Osteoblast (primary cell): ENCODE measurements at places on chromosomes 12 and 14.

- DNase-seq, result no peak
These were observed 44.8 kb upstream of the ACSM4 start for GRCh38 chr12:7259060-7259459.

- no peak for DNase-seq
These were observed 11.2 kb downstream of the CD9 start for GRCh38 chr12:6211421-6211869.

DNA sequence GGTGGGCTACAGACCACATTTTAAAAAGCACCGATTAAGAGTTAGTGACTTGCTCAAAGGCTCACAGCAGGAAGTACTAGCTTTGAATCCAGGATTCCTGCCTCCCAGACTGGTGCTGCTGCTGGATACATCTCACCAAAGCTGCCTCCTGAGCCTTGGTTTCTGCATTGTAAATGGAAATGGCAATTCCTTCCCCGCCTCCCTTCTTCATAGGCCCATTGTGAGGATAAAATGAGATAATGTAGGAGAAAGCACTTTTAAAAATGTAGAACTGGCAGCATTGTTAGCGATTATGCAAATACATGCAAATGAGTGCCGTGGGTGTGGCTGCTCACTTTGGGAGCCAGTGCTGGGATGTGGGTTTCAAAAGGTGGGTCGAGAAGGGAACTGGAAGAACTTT, 15.4 kb downstream of the PDE1B start:
- DNase-seq, result no peak

DNA sequence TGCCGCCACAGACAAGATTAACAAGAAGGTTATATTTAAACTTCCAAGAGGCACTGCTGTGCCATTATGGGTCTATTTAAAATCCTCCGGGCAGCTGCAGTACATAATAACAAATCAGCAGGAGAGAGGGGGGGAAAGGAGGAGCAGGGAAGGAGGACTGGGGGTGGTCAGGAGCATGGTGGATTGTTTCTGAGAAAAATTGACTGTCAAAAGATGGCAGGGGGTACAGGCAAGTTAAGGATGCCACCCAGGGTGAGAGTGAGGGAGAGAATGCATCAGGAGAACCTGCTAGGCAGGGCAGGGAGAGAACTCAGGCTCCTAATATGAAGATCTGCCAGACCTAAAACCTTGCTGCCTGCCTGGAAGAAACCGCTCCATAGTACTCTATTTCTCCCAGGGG, 181.8 kb downstream of the GRIN2B start:
- DNase-seq, result no peak

GRCh38 chr12:12645485-12645884, 33.8 kb downstream of the CREBL2 start:
- DNase-seq, result peak; percentile 42

- DNase-seq, result no peak
These were observed 18.1 kb upstream of the DUSP6 start for GRCh38 chr12:89370421-89370831.

DNA sequence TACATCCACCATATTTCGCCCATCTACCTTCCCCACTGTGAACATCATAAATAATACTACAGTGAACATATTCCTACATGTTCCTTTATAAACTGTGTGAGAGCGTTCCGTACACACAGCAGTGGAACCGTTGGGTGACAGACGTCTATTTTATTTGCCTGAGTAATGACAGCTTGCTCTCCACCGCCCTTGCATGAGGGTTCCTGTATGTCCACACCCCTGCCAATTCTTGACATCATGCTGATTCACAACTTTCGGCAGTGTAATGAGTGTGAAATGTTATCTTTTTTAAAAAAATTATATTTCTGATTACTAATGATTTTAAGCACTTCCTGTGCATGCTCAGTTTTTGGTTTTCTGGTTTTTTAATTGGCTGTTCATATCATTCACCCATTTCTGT, 4.3 kb upstream of the RAD52 start:
- DNase-seq, result peak; percentile 86

- DNase-seq, result no peak
These were observed 9.6 kb upstream of the FOXG1 start for GRCh38 chr14:28756884-28757570.

GRCh38 chr14:74836251-74836960, 39.5 kb downstream of the PROX2 start:
- DNase-seq, result no peak

- DNase-seq, result no peak
These were observed 759.2 kb upstream of the LRFN5 start for GRCh38 chr14:40847480-40847879.

- DNase-seq, result no peak
These were observed 1104.3 kb downstream of the BCL11B start for GRCh38 chr14:98167705-98168104.

DNA sequence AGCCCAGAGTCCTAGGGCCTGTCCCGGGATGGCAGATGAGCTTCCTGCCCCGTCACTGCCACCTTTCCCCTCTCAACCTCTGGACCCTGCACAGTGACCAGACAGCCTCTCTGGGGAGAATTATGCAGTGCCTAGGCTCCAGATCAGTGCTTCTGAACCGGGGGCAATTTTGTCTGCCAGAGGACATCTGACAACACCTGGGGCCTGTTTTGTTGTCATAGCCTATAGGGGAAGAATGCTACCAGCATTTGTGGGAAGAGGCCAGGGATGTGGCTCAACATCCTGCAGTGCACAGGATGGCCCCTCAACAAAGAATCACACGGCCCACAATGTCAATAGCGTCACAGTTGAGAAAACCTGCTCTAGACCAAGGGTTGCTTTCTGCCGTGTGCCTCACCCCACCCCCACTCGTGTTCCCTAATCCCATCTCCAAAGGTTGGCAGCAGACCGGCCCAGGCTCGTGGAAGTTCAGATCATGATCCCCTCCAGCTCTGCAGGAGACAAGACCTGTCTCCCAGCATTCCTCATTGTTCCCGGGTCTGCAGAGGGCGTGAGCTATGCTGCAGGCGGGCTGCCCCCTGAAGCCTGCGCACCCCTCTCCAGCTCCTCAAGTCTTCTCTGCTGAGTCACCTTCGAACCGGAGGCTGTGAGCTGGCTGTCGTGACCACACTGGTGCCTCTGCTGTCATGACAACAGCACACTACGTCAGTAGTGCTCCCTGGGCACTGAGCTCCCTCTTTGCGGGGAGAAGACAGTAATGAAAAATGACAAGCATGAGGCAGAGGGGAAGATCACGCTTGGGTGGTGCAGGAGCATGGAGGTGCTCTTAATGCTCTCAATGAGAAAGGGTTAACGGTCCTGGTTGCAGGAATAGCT, 2.0 kb upstream of the GAPDH start:
- DNase-seq, result peak; percentile 98

DNA sequence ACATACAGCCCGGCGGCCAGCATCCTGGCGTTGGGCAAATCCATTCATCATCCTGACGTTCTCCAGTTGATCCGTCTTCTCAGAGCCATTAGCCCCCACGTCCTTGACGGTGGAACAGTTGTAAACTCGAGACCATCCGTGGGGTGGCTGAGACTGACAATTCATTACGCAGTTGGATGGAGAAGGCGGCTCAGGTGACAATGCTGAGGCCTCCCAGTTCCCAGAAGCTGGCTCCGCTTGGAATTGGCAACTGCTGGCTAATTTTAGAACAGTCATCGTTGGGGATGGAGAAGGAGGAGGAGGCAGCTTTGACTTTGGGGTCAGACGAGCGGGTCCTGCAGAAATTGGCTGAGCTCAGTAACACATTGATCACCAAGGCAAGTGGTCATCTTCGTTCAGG, 186.5 kb downstream of the PHETA1 start:
- DNase-seq, result no peak

DNA sequence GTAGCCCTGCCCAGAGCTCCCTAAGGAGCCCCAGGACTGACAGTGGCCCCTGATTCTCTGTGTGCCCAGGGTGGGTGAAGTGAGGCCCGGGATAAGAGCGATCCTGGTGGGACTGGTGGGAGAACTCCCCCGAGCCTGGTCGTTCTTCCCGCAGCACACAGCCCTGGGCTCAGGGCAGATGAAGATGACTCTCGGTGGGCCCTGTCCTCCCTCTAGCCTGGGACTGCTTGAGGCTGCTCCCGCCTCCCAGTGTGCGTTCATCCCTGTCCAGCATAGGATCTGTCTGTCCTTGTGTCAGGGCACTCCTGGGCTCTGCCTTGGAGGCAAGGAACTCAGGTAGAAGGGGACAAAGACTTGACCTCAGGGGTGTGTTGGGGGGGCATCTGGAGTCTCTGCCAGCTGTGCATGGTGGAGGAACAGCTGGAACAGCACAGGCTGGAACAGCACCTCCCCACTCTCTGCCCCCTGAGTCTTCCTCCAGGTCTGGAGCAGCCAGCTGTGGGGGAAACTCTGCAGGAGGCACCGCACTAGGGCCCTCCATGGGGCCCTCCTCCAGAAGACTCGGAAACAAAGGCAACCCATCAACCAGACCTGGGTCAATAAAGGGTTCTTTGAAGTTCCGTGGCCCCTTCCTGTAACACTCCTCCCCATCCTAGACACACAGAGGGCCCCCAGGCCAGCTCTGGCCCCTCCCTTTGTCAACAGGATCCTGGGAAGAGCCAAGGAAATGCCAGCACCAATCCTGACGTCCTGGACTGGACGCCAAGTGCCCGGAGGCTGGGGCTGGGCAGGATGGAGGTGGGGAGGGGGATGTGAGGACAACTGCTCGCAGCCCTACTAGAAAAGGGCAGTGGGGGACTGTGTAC, 15.9 kb downstream of the FAIM2 start:
- DNase-seq, result peak; percentile 79

- no peak for DNase-seq
These were observed 170.6 kb downstream of the CRADD start for GRCh38 chr12:93847517-93848474.

DNA sequence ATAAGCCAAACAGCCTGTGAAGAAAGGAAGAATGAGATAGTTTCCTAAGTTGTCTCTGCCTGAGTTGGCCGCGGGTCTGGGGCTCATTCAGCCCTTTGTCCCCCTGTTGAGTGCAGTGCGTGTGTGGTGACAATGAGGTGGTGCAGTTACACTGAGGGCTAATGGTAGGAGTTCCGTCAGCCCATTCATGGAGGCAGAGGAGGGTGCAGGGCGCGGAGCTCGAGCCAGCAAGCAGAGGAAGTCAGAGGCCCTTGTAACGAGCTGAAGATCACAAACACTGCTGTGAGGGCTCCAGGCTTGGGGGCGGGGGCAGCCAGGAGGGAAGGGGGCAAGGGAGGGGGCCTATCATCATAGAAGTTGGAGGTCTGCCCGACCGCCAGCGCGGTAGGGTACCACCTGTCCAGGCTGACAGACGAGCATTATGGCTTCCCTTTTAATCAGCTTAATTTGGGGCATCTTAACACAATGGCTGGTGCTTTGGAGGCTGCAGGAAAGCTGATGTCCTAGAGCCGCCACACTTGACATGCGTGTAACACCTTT, 20.5 kb downstream of the CCND2 start:
- no peak for DNase-seq

- DNase-seq, result no peak
These were observed 348.3 kb downstream of the ZFP36L1 start for GRCh38 chr14:68444449-68445168.

GRCh38 chr14:86955771-86956354, 1037.1 kb downstream of the GALC start:
- DNase-seq, result no peak

GRCh38 chr14:63833728-63834127, 19.1 kb upstream of the SYNE2 start:
- no peak for DNase-seq

- DNase-seq, result no peak
These were observed 27.2 kb downstream of the DDX51 start for GRCh38 chr12:132116709-132117557.

DNA sequence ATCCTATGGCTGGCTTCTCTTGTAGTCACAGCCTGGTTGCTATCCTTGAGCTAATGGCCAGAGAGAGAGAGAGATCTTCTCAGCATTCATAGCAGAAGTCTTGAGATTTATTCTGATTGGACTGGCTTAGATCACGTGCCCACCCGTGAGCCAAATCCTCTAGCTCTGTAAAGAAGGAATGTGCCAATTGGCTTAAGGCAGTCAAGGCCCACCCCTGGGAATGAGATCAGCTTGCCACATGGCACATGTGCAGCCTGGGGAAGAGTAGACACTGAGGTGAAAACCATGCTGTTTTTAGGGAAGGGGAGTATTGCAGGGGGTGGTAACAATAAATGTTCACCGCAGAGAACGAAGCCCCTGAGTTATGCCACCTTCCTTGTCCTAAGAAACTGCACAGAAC, 36.3 kb downstream of the PLEKHG7 start:
- DNase-seq, result no peak

GRCh38 chr12:110458756-110459155, 8.6 kb upstream of the ARPC3 start:
- no peak for DNase-seq

DNA sequence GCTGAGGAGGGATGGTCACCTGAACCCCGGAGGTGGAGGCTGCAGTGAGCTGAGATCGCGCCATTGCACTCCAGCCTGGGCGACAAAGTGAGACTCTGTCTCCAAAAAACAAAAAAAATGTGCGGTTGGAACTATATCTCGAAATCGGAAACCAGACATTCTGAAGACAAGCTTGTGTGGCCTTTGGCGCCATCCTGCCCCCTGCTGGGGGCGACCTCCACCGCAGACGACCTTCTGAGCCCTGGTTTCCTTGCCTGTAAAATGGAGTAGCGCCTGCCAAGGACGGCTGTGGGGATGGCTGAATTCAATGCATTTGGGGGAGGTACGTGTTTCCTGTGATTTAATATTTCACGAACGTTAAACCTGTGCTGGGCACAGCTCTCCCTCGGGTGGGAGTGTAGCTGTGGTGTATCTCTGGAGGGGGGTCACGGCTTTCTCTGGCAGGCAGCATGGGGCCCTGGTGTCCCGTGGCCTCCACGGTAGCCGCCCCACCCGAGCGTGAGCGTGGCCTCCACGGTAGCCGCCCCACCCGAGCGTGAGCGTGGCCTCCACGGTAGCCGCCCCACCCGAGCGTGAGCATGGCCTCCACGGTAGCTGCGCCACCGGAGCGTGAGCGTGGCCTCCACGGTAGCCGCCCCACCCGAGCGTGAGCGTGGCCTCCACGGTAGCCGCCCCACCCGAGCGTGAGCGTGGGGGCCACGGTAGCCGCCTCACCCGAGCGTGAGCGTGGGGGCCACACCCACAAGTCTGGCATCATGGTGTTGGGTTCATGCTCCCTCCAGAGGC, 55.3 kb downstream of the LRCOL1 start:
- DNase-seq, result no peak

DNA sequence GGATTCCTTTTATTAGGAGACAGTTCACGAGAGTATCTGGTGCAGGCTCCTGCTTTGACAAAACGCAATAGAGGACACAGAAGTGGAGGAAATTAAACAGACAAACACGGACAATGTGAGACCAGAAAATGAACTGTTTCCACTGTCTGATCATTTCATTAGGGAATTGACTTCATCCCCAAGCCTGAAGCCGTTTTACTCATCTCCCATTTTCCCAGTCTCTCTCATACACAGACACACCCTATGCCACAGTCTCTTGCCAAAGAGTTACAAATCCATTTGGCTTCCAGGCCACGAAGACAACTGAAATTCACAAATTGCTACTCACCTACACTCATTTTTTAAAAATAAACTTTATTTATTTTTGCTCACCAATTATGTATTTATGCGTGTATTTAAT, 1087.8 kb upstream of the TMEM132C start:
- DNase-seq, result peak; percentile 80

DNA sequence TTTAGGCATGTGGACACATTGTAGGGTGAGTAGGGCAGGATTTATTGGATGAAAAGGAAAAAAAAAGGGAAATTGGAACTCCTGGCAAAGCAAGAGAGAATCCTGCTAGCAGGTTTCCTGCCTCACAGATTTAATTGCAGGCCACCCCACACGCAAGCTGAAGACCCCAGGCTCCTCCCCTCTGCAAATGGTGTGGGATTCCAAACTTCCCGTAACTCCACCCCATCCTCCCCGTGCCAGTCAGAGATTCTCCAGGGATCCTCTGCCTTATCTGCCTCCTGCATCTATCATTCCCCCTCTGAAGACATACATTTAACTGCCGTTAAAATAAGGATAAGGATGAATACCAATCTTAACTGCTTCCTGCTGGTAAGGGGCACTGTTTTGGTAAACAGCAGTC, 249.8 kb upstream of the GARIN2 start:
- no peak for DNase-seq
